ENCODE measurements at places on chromosomes 7 and 10.

DNA sequence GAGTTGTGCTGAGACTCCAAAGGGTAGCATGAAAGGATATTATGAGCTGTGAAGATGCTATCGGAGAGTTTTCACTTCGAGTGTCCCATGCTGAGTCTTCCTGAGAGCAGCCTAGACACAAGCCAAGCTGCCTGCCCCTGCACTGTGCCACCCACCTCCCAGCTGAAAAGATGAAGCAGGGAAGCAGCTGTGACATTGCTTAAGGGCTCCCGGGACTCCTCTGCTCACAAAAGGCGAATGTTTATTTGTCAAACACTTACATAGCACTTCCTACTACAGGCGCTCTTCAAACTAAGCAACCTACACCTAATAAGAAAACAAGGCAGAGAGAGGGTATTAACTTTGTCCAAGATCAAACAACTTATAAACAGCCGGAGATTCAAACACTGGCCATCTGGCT, 95.6 kb downstream of the OSBPL3 start:
- no peaks in the 10 kb centered on the region for H3K27me3 ChIP-seq
- no peak overlapping the region for H3K27ac ChIP-seq
- no peaks in the 10 kb centered on the region for H3K4me1 ChIP-seq
- H3K36me3 ChIP-seq = 0 out of 2 replicates have a peak, but pooled peaks cover 1% of the 10 kb centered on the region

DNA sequence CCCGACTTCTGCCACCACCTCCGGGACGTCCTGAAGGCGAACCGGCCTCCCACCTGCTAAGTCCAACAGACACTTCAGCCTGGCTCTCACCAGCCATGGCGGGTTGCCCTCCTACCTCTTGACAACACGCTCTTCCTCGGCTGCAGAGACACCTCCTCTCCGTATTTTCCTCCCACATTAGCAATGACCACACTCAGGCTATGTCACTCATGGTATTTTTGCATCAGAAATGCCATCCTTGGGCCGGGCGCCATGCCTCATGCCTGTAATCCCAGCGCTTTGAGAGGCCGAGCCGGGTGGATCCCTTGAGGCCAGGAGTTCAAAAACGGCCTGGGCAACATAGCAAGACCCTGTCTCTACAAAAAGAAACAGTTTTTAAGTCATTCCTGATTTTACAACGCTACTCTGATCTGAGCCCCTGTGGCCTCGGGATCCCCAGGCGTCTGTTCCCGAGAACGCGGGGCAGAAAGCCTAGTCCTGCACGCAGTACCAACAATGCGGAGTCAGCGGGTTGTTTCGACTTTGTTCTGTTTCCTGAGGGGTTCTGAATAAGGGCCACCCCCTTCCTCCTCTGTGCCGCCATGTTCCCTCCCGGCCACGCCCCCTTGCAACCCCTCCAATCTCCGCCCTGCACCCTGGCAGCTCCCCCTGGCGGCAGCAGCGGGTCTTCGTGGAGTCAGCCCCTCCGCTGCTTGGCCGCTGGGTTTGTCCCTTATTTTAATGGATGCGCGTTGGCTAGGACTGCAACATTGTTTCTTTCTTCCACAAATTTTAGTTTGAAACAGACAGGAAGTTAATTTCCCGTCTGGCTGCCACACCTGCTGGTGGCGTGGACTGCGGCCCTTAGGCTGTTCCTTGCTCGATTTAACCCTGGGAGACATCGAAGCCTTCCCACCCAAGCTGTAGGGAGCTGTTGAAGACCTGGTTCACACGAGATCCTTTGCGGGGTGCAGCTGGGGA, 9.7 kb upstream of the ZFAND2A start:
- H3K27ac ChIP-seq = no peak overlapping the region
- H3K36me3 ChIP-seq = no peaks in the 10 kb centered on the region
- no peaks in the 10 kb centered on the region for H3K27me3 ChIP-seq

DNA sequence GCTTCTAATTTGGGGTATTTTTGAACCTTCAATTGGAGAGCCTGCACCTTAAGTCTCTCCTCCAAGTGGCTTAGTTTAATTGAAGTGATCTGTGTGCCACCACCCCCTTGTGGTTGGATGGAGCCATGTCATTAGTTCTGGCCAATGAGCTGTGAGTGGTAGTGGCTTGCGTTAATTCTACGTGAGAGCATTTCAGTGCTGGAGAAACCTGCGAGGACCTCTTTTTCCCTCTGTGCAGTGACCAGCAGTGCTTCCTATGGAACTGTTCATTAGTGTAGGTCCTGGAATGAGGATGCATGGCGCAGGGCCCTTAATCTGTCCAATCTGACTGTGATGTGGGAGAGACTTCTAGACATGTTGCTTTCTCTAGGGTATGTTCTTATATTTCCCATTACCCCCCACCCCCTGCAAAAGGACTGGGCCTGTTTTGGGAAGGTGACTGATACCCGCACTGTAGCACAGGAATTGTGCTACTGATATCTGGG, 3.8 kb downstream of the HILPDA start:
- no peak overlapping the region for H3K27ac ChIP-seq
- H3K4me1 ChIP-seq = peaks cover 11% of the 10 kb centered on the region
- H3K4me3 ChIP-seq = no peak overlapping the region
- H3K36me3 ChIP-seq = peaks cover 5% of the 10 kb centered on the region
- DNase-seq = peak; percentile 57

GRCh38 chr7:24709051-24709450, 48.2 kb downstream of the GSDME start:
- DNase-seq = no peak
- no peaks in the 10 kb centered on the region for H3K27me3 ChIP-seq
- H3K4me3 ChIP-seq = no peak overlapping the region
- H3K27ac ChIP-seq = no peak overlapping the region
- no peaks in the 10 kb centered on the region for H3K4me1 ChIP-seq
- H3K36me3 ChIP-seq = peaks cover 1% of the 10 kb centered on the region

- no peak overlapping the region for H3K27ac ChIP-seq
- H3K4me1 ChIP-seq = peaks cover 55% of the 10 kb centered on the region
- no peaks in the 10 kb centered on the region for H3K36me3 ChIP-seq
- H3K4me3 ChIP-seq = no peak overlapping the region
Observed at GRCh38 chr7:106068986-106069385, 43.1 kb downstream of the SYPL1 start.

- no peaks in the 10 kb centered on the region for H3K27me3 ChIP-seq
- no peak overlapping the region for H3K4me3 ChIP-seq
- H3K27ac ChIP-seq = no peak overlapping the region
- DNase-seq = no peak
- no peaks in the 10 kb centered on the region for H3K4me1 ChIP-seq
Observed at GRCh38 chr7:156005202-156005691, 193.0 kb upstream of the SHH start.

- no peaks in the 10 kb centered on the region for H3K27me3 ChIP-seq
- H3K4me1 ChIP-seq = no peaks in the 10 kb centered on the region
- no peak for DNase-seq
- H3K4me3 ChIP-seq = no peak overlapping the region
- peaks cover 5% of the 10 kb centered on the region for H3K36me3 ChIP-seq
Observed at GRCh38 chr10:122234416-122234815, 36.7 kb upstream of the BTBD16 start.

- no peaks in the 10 kb centered on the region for H3K36me3 ChIP-seq
- no peak for DNase-seq
- H3K27me3 ChIP-seq = no peaks in the 10 kb centered on the region
- H3K27ac ChIP-seq = no peak overlapping the region
Observed at GRCh38 chr10:59577984-59578383, 131.7 kb downstream of the SLC16A9 start.

DNA sequence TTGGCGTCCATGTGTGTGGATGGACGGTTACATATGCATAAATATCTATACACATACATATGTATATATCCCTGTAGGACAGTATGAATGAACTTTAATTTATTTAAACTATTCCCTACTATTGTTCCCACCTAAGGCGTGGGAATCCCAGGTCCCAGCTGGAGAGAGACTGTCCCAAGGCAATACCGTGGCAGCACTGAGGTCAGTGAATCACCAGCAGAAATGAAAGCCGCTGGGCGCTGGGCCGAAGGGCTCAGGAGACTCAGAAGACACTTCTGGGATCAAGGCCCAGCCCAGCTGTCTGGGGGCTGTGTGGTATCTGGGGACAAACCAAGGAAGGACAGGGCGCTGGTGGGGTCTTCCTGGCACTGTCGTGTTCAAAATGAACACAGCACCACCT, 49.6 kb upstream of the MYL10 start:
- H3K27ac ChIP-seq = no peak overlapping the region
- no peaks in the 10 kb centered on the region for H3K36me3 ChIP-seq
- no peak for DNase-seq

DNA sequence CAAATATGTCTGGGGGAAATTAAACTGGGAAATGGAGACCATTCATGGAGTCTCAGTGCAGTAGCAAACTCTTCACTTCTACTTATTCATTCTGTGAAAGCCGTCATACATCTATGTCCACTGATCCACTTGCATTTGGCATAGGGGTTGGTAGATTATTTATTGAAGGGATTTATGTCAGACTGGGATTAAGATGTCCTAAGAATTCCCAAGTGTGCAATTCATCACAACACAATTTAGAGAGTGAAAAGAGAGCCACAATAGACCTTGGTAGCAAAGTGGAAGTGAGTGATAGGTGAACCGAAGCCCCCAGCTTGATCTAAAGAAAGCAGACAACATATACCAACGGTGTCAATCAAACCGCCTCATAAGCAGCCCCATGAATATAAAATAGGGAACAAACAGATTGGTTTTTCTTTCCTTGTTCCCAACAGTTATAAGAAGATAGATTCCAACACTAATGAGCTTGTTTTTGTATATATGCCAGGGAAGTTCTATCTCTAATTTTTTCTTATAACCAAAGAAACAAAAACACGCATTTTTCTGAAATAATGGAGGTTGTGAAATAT, 234.3 kb downstream of the CACNA2D1 start:
- H3K4me3 ChIP-seq = no peak overlapping the region
- no peaks in the 10 kb centered on the region for H3K4me1 ChIP-seq
- H3K27ac ChIP-seq = no peak overlapping the region
- DNase-seq = no peak

DNA sequence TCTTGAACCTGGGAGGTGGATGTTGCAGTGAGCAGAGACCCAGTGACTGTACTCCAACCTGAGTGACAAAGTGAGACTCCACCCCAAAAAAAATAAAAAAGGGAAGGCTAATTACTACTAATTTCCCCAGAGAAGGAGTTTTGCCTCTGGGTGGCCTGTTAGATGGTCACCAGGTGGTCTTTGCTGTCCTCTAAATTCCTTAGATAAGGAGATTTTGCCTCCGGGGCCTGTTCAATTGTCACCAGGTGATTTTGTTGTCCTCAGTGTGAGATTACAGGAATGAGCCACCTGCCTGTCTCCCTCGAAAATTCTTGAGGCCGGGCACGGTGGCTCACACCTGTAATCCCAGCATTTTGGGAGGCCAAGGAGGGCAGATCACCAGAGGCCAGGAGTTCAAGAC, 24.4 kb upstream of the ZMIZ2 start:
- H3K4me3 ChIP-seq = no peak overlapping the region
- no peak overlapping the region for H3K27ac ChIP-seq
- H3K27me3 ChIP-seq = no peaks in the 10 kb centered on the region
- no peak for DNase-seq

- no peaks in the 10 kb centered on the region for H3K27me3 ChIP-seq
- H3K4me3 ChIP-seq = no peak overlapping the region
- no peak for DNase-seq
- H3K4me1 ChIP-seq = no peaks in the 10 kb centered on the region
Observed at GRCh38 chr10:30199376-30200016, 140.1 kb upstream of the JCAD start.

DNA sequence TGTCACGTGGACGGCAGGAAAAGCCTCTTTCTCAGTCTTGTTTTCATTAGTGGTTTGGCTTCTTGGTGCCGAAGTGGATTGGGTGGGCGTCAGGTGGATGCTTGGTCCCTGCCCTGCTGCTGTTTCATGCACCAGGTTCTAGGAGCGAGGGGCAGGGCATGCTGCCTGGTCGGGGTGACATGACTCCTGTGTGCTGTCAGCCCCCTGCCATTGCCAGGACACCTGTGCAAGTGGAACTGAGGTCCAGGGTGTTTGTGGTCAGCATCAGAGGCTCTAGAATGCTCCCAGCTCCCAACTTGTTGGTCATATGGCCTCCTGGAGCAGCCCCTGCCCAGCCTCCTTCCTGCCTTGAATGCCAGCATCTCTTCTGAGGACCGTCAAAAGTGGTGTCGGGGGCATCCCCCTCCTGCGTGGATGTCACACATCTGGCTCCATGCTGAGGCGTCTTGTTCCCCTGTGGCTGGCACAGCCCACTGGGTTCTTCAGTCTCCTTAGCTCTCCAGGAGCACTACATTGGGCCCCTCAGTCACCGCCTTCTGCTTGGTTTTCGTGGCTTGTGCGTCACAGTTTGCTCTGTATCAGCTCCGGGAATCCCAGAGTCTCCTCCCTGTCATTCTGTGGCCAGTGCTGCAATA, 24.8 kb downstream of the ADCY1 start:
- H3K36me3 ChIP-seq = no peaks in the 10 kb centered on the region
- no peak overlapping the region for H3K27ac ChIP-seq
- no peaks in the 10 kb centered on the region for H3K4me1 ChIP-seq
- H3K4me3 ChIP-seq = no peak overlapping the region

DNA sequence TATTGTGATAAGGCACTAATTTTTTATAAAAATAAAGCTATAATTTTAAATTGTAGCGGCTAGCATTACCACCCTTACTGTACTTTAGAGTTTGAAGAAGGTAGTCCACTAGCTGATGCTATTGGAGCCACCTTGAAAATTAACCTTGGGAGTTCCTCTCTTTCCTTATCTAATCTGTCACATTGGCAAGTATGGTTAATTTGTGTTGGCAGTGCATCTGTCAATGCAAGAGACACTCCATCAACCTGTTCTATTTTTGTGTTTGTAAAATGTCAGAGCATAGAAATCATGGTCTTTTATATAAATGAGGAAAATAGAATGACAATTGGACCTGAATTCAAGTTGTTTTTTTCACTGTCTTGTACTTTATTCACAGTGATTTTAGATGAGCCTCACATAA, 20.5 kb downstream of the GLCCI1 start:
- H3K4me1 ChIP-seq = peaks cover 7% of the 10 kb centered on the region
- no peaks in the 10 kb centered on the region for H3K27me3 ChIP-seq
- H3K4me3 ChIP-seq = no peak overlapping the region
- no peaks in the 10 kb centered on the region for H3K36me3 ChIP-seq
- H3K27ac ChIP-seq = no peak overlapping the region
- DNase-seq = no peak

DNA sequence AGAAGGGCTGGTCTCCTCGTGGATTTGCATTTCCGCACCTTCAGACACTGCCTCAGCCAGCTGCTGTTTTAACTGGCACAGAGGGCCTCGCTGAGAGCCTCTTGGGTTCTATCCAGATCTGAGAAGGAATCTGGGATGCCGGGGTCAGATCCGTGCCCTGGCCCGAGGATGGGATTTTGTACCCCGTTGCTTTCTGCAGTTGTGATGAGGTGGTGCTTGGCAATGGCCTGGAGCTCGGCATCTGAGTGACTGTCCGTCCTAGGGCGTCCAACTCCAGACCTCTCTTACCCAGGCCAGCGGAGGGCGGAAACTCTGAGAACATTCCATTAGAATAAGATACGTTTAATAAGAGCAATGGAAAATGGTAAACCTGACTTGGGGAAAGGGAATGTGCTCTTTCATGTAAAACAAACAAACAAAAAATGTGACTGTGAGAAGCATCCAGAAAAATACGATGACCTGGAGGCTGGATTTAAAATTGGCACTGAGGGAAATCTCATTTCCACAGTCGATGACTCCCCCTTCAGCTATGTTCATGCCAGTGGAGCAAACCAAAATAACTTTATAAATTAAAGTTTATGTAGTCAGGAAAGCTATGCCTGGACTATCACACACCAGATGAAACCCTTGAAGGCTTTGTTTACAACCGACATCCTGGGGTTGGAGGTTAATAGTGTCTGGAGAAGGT, 39.6 kb downstream of the GRK5 start:
- no peaks in the 10 kb centered on the region for H3K36me3 ChIP-seq
- no peak for DNase-seq
- peaks cover 44% of the 10 kb centered on the region for H3K4me1 ChIP-seq
- H3K4me3 ChIP-seq = no peak overlapping the region
- no peak overlapping the region for H3K27ac ChIP-seq
- no peaks in the 10 kb centered on the region for H3K27me3 ChIP-seq
